DMS79 (cell line): ENCODE measurements at places on chromosomes 1 and 21.

GRCh38 chr21:40852563-40852962 lies 5.6 kb upstream of the DSCAM start:
- DNase-seq: no peak

DNA sequence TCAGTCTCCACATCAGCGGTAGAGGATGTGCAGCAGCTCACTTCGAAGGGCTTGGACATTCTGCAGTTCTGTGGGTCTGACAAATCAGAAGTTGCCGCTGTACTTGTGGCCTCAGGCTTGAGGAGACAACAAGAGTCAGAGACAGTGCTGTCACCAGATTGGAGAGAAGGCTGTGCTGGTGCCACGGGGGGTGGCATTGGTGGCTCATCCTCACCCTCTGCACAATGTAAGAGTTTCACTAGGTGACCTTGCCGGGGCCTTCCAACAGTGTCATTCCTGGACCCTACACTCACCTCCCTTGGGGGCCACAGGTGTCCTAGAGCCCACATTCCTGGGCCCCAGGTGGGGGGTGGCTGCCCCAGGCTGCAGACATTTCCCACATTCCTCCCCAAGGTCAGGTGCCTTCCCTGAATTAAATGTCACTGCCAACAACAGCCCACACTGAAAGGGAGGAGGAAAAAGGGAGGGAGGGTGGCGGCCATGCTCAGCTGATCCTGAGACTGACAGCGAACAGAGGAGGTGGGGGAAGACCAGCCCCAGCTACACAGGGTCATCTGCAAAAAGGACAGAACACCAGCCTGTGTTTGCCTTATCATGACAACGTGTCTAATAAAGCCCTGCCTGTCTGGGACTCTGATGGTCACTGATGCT lies 46.4 kb downstream of the TMCC2 start:
- DNase-seq: no peak

GRCh38 chr1:89199525-89200031 lies 836 bp upstream of the GBP4 start:
- DNase-seq: no peak

DNA sequence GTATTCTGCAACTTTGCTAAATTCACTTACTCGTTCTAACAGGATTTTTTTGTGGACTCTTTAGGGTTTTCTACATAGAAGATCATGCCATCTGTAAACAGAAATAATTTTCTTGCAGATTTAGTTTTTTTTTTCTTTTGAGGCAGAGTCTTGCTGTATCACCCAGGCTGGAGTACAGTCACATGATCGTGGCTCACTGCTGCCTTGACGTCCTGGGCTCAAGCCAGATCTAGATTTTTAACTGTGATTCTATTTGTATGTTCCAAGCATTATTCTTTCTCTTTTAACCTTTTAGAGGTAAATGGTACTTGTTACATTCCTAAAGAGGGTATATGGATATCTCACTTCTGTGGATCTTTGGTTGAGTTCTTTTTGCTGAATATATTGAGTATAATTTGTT lies 18.6 kb downstream of the FABP3 start:
- no peak for DNase-seq

- DNase-seq: no peak
Measured at GRCh38 chr1:110610696-110611286, 4.6 kb upstream of the KCNA2 start.

DNA sequence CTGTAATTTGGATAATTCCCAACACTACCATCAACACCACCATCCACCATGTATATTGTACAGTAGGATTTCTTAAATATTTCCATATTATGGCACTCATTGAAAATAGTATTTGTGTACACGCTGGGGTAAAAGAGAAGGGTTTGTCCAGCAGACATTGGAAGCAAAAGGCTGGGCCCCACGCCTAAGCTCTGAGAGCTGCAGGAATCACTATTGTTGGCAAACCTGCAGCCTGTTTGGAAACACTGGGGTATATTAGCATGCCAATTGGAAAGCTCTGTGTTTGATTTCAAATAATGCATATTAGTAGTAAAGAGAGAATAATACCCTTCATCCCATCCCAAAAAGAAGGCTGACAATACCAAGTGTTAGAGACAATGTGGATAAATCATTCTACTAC lies 81.5 kb upstream of the DPYD start:
- DNase-seq: no peak

- DNase-seq: peak; percentile 44
Measured at GRCh38 chr1:70990469-70991253, 57.0 kb downstream of the PTGER3 start.

GRCh38 chr1:10839188-10839770 lies 42.8 kb upstream of the CASZ1 start:
- DNase-seq: no peak

DNA sequence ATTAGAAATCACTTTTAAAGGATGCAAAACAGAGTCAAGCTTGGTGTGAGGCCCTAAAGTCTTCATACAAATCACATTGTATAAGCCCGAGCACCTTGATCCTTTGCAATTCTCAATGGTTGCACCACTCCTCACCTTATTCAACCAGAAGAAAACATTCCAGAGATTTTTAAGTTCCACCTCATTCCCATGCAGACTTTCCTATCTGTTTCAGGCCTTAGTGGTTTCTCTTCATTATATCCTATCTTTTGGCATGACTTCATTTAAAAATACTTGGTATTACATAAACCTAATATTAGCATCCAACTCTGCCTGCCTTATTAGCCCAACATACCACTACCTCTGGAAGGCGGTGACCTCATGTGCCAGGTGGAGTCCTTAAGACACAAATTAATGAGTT lies 9.3 kb upstream of the GREM2 start:
- no peak for DNase-seq

GRCh38 chr21:26769613-26770188 lies 75.5 kb downstream of the ADAMTS1 start:
- DNase-seq: no peak

- no peak for DNase-seq
Measured at GRCh38 chr21:38380481-38381137, 117.7 kb downstream of the ERG start.
